Hepatic stellate cell (primary cell): ENCODE measurements at places on chromosomes 3 and 15.
A peak's percentile ranks its signal among the peaks of the same experiment; 100 is the strongest.

- no peak for DNase-seq
Observed at GRCh38 chr3:174358252-174358651, 500.9 kb upstream of the NAALADL2 start.

DNA sequence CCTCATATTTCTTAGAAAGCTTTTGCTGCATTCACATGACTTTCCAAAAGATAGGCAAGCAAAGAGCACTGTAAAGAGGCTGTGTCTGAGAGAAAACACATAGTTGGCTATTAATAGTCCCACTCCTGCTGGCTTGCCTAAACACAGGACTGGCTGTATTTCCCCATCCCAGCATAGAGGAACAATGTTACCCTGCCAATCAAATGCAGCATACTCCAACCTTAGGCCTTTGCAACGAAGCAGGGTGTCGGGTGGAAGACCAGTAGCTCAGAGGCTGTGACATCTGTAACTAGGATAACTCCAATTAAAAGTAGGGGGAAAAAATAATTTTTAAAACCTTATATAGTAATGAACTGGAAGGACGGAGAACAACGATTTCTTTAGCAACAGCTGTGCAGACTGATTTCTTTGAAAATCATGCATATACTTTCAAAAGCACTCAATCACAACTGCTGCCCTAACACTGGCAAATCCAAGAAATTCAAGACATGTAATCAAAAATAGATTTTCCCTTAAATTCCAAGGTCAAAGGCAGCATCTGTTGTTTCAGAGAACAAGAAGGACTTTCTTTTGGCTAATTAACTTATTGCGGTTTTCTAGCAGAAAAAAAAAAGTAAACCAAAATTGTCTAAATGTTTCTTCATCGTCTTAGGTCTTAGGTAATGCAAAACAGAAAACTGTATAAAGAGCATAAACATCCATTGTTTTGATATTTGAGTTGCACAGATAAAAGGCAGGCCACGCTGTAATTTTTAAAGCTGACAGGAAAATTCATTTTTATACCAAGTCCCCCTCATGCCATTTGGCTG lies 139.3 kb downstream of the TNIK start:
- peak; percentile 2 for DNase-seq

DNA sequence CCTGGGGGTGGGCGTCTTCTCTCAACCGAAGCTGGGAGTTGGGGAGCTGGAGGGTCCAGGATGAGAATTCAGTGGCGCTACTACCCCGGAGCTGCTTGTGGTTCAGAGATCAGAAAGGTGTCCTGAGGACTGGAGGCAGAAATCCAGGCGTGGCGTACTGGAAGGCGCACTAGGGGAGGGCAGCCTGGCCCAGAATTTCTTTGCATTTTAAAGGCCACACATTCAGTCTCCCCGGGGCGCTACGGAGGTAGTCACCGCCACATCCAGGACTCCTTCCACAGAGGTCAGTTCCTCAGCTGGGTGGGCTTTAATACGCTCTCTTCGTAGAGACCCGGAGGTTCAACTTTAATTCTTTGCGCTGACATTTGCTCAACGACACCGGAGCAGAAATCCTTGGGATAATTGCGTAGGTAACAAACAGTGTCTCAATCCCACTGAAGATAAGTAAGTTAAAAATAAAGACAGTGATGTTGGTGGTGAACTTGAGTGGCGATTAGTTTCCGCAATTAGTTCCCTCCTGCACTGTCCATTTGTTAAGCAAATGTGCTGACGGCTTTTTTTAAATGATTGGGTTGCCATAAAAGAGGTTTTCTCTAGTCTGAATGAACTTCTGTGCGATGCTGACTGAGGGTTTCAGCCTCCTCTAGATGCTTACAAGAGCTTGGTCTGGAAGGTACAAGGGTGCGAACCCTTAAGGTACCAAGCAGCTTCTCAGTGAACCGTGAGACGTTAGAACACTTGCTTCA lies 535 bp downstream of the MCTP2 start:
- no peak for DNase-seq

GRCh38 chr15:93288728-93289294 lies 199.8 kb upstream of the RGMA start:
- no peak for DNase-seq

GRCh38 chr3:70832089-70832833 lies 519.8 kb upstream of the MDFIC2 start:
- peak; percentile 48 for DNase-seq

- no peak for DNase-seq
Observed at GRCh38 chr3:16888785-16889607, 4.2 kb downstream of the PLCL2 start.

DNA sequence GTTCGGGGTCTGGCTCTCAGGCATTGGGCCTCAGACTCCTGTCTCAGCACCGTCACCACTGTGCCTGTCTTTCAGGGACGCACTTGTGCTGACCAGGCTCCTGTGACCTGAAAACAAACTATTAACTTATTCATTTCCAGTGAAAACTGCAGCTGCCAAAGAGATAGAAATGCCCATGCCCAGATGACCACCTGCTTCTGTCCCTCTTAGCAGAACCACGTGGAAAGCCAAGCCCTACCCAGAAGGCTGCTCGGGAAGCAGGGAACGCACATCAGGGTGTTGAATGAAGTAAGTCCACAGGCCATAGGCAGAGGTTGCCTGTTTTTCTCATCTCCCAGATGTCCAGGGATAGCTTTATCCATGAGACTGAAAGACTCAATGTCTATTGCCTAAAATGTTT lies 219.3 kb downstream of the EBLN2 start:
- no peak for DNase-seq

- no peak for DNase-seq
Observed at GRCh38 chr3:54801977-54802376, 125.9 kb downstream of the LRTM1 start.

GRCh38 chr3:52323526-52324295 lies 7.6 kb downstream of the DNAH1 start:
- no peak for DNase-seq

GRCh38 chr3:5248822-5249221 lies 61.3 kb downstream of the EDEM1 start:
- no peak for DNase-seq

DNA sequence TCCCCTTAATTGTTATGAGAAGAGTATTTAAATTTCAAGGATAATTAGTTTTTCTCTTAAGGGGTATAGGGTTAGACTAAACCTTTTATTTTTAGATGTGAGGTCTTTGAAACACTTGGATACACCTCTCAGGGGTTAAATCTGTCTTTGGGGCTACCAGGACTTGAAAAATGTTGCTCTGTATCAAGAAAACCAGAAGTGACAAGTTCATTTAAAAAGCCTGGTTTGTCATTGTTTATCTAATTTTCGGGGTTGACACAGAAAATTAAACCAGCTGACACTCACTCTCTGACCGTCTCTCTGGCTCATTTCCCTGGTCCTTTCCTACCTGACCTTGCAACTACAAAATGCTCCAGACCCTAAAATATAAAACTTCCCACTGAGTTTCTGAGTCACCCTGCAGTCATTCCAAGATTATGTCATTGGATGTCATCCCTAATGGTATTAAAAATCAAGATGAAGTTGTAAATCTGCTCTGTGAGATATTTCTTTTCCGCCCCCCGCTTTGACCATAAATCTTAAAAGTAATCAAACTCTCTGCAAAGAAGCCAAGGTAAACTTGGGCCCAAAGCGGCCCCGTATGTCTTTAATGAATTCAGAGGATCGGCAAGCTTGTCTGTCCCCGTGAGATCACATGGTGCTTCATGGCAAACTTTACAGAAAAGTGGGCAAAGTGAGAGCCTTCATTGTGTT lies 32.9 kb upstream of the SKOR1 start:
- DNase-seq, result no peak

DNA sequence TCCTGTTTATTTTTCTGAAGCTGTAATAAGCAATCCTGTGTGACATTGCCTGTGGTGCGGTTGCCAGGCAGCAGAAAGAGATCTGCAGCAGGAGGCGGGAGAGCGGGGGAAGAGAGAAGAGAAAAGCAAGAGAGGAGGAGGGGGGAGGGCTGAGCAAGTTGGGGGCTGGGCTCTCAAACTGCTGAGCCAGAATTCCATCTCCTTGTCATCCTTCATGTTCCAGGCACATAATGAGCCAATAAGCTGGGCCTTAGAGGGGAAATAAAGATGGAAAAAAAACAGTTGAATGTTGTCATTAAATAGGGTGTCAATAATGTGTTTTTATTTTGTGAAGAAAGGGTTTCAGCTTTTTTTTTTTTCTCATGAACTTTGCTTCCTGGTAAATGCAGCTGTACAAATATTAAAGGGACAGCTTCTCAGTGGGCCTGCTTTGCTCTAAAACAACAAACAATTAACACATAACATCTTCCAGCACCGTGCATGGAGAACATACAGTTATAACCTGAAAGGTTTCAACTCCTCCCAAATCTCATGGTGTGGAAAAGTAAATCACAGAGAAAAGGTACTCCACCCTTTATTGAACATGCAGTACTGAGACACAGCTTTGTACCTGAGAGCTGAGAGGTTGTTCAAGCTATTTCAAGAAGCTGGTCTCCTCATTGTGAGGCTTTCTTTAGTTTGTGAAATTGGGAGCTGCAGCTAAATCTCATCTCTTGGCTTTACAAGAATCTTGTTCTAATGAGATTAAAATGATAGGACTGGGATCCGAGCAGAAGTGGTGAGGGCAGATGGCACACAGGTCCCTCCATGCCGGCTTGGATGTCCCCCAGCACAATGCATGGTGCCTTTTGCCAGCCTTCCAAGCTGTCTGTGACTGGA lies 451.1 kb upstream of the KCNMB2 start:
- DNase-seq, result peak; percentile 53

- no peak for DNase-seq
Observed at GRCh38 chr3:41193794-41194539, 5.3 kb upstream of the CTNNB1 start.

GRCh38 chr3:198017090-198017489 lies 57.1 kb downstream of the LMLN start:
- no peak for DNase-seq

- no peak for DNase-seq
Observed at GRCh38 chr3:11444404-11444803, 172.2 kb downstream of the ATG7 start.

DNA sequence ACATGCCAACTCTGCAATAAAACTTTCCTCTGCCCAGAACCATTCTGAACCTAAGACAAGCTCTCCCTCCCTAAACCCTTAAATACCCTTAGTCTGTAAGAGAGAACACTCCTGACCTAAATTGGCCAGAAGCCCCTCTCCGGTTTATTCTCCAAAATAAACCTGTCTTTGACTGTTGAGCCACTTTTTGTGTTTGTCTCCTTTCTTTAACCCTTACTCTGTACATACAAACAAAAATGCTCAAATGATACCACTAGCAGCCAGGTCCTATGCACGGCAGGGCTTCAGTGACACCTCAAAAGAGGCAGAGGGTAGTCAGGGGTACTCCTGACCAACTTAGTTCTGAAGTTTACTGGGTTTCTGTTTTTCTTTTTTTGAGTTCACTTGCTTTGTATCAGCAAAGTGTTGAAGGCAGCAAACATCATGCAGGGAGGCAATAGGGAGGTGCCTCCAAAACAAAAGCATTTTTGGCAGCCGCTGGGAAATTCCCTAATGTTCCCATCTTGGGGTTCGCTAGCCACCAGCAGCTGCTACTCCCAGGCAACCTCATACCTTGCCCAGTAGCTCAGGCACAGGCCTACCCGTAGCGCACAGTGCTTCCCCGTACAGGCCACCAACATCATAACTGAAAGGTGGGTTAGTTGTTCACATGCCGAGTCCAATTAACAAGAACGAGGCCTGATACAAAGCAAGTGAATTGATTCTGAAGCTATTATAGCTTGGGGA lies 62.9 kb upstream of the GCNT3 start:
- no peak for DNase-seq

DNA sequence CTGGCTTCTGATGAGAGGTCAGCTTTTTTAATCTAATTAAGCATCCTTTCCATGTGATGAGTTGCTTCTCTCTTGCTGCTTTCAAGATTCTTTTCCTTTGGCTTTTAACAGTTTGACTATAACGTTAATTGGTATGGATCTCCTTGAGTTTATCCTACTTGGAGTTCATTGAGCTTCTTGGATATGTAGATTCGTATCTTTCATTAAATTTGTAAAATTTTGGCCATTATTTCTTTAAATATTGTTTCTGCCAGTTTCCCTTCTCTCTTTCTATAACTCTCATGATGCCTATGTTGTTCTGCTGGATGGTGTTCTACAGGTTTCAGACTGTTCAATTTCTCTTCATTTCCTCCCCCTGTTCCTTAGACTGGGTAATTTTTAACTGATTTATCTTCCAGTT lies 21.0 kb upstream of the MTMR10 start:
- no peak for DNase-seq

- DNase-seq, result no peak
Observed at GRCh38 chr3:78304115-78304514, 1264.2 kb downstream of the ROBO2 start.

DNA sequence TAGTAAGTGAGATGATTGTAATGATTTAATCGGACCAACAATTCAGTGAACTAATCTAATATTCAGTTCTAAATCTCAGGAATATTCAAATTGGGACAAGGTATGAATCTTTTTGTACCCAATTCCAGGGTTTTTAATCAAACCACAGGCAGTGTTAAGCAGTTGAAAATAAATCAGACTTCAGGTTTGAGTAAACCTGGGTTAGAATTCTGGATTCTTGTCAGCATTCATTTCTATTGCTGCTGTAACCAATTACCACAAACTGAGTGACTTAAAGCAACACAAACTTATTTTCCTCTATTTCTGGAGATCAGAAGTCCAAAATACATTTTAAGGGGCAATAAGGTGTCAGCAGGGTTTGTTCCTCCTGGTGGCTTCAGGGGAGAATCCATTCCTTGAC lies 208.4 kb upstream of the ZPLD1 start:
- DNase-seq, result no peak

GRCh38 chr3:5304789-5305683 lies 117.5 kb downstream of the EDEM1 start:
- peak; percentile 9 for DNase-seq

DNA sequence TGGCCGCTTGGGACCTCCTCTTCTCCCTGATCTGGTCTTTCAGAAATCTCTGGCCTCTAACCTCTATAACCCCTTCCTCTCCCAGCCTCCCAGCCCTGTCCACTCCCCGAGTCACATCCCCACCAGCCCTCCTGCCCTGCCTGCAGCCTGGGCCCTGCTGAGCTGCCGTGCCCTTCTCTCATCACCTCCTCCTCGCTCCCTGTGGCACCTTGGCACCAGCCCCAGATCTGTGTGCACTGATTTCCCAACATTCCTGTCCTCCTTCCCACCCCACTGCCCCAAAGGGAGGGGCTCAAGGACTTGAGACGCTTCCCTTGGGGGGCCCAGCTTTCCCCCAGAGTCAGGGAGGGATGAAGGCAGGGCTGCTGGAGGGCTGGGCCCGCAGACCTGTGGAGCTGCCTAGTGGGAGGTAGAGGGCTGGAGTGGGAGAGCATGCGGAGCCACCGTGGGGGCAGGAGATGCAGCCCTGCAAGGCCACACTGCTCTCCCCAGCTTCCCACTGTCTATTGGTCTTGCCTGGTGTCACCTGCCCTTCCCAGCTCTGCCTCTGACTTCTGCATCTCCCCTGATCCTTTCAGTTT lies 42.7 kb downstream of the EXOG start:
- DNase-seq, result no peak

DNA sequence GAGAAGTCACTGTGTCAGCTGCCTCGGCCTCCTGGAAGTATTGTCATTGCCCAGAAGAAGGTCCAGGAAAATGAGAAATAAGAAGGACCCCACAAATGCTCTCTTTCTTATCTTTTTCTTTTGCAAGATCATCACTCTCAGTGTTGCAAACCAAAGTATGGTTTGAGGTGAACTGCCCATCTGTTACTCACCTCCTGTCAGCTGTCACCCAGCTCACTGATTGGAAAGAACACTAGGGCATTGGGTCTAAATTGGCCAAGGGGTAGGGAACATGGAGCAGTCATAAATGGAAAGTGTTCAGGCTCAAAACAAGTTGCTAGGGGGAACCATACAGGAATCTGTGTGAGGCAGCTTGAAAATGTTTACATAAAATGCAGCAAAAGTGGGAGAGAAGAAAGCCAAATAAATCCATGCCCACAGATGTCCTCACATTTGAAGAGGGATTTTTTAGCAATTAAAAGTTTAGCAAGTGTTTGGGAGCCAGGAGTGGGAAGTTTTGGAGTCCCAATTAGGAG lies 431.2 kb upstream of the THBS1 start:
- DNase-seq, result no peak
